ENCODE measurements at places on chromosomes 7 and 10. TPM values are rescaled to one million over a fixed set of nuclear protein-coding genes. Genes with fewer than 3 reads are reported as not detected.

DNA sequence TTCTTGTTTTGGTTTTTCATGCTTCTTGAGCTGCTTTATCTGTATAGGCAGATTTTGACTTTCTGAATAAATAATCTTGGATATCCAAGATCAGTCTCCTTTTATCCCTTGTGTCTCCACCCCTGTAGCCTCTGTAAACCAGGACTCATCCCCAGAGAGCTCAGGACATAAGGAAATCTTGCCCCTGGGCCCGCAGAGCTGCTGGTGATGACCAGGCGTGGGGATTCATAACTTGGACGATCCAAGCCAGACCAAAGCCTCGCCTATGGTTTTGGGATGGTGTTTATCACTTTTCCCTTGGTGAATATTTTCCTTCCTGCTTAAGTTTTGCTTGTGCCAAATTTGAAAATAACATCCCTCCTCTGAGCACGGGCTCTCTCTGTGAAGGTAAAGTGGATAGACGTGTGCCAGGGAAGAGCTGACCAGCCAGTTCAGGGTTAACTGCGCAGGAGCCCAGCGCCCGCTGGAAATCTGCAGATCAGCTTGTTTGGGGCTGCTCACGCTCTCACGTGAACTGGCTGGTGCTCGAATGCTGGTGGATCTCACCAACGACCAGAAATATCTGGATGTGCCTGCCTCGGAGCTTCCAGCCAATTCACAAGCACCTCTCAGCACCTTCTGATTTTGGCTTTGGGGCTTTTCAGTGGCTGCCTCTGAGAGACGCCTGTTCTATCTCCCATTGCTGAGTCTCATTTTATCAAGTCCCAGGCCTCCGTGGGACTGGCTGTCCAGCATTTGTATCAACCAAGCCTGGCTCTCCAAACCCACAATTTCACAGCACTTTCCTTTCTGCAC is 132.1 kb upstream of the BTBD16 start:
- DNase-seq, result no peak

DNA sequence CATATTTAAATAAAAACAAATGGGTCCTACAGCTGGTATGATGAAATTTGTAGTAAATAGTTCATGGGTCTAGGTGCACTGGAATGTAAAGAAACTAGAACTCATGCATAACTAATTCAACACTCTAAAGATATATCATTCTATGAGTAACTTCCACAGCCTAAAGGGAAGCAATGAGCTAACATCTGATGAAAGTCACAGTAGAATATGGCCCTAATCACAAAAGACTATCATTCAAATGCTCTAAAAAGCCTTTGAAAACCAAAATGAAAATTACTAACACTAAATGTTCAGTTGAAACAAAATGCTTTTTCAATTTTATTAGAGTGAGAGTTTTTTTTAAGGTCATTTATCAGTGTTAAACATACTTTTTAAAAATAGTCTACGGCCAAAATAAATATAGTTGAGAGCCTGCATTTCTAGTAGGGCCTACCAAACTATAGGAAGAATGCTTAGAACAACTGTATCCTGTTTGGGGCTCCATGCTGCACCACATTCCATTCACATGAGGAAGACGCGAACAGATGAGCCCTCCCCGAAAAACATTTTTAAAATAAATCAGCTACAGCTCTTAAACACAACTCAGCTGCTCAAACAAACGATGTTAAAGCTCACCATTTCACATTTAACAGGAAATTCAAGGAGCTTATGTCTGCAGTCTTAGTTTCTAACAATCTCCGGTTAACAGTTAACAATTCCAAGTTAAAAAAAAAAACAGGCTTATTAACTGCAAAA is 134.5 kb downstream of the NRBF2 start:
- DNase-seq, result no peak

- DNase-seq, result no peak
Measured at GRCh38 chr7:98196706-98197605, 14.3 kb upstream of the BHLHA15 start.

GRCh38 chr7:38679419-38679818 is 48.2 kb upstream of the AMPH start:
- DNase-seq, result no peak

GRCh38 chr7:151432658-151433521 is 7.1 kb downstream of the CRYGN start:
- DNase-seq, result no peak

- no peak for DNase-seq
Measured at GRCh38 chr7:20306180-20306946, 24.3 kb upstream of the ITGB8 start.

DNA sequence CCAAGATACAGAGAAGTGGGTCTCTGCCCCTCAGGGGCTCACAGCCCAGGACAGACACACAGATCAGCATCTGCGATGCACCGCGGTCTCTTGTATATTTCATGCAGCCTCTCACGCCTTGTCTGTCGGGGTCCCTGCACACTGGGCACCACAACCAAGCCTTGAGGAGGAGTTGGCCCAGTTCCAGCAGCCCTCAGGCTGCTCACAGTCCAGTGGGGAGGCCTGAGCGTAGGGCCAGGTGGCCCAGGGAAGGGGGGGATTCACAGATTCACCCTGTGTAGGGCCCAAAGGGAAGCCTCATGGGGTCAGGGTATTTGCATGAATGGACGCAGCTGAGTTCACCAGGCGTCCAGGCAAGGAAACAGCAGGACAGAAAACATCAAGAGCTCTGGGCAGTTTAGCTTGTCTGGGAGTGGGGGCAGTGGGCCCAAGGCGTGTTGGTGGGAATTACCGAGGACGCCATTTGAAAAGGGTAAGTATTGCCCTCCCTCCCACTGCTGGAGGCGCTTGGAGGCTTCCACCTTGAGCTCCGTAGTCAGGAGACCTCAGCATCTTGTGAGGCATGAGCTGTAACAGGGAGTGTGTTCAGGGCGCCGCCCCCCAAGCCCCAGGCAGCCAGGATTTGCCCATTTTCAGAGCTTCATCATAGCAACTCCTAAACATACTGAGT is 129.1 kb upstream of the CHST15 start:
- DNase-seq, result no peak

DNA sequence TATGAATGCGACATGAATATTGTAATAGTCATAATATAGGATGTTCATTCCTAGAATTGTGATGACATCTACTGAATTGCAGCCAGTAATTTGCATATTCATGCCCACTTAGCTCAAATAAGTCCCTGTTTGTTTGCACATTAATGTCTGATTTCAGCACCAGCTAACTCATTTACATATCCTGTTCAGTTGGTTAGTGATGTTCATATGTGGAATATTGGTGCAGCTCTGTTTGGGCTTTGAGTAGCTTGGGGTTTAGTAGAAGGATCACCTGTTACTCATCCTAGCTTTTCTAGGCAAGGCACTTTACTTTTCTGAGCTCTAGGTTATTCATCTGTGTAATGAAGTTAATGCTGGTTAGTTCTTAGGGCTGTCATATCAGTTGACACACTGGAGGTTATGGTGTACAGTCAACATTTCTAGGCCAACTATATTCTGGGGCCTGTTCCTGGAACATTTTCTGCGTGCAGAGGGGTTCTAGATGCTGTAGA is 238.4 kb downstream of the EXOC4 start:
- no peak for DNase-seq

- no peak for DNase-seq
Measured at GRCh38 chr10:34491678-34492077, 323.4 kb downstream of the PARD3 start.

- DNase-seq, result no peak
Measured at GRCh38 chr7:90669492-90669891, 73.4 kb downstream of the CDK14 start.

GRCh38 chr7:140678816-140679130 is 6.0 kb downstream of the ADCK2 start:
- DNase-seq, result no peak

DNA sequence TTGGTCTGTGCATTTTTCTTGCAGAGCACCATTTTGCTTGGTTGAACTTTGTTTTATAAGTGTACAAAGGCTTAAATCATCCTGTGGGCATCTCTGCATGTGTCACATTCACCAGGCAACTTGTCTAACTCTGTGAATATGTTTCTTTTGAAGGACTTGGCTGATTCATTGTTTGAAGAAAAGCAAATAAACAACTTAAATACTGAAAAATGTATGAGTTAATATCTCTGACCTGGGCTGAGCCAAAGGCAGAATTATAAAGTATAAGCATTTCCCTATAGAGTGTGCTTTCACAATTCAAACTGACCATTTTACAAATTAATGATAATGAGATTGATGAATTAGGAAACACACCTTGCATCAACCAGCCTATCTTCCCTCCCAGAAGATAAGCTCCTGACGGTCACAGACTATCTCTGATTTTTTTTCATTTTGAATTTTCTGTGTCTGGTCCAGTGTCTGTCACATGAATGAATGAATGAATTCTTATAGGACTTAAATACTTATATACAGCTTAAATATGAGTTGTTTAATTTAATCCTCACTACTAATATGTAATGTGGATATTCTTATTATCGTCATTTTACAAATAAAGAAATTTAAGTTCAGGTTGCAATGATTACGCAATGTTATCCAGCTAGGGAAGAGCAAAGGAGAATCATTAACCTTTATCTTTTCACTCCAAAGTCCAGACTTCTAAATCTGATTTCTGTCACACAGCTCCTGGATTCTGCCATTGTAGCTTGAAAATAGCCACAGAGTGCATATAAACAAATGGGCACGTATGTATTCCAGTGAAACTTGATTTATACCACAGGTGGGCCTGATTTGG is 182.0 kb upstream of the PHYHIPL start:
- no peak for DNase-seq

DNA sequence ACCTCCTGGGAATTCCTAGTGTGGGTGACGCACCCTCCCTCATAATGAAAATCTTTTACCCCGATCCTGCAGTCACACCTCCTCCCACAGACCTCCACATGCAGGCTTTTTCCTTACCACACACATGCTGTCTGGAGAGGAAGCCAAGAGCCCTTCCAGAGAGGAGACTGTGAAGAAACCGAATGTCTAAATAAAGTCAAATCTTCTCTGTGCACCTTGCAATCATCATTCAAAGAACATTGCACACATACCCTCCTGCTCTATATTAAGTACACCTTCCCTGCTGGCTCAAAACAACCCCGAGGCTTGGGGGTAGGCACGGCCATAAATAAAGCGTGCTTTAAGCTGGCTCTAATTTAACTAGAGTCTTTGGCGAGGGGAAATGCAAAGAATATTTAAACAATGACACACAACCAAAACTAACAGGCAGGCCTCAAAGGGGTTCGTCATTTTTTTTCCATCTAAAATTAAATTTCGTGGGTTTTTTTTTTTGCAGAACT is 34.9 kb downstream of the CALML3 start:
- DNase-seq, result no peak

GRCh38 chr10:123706236-123706635 is 40.1 kb downstream of the GPR26 start:
- DNase-seq, result no peak

DNA sequence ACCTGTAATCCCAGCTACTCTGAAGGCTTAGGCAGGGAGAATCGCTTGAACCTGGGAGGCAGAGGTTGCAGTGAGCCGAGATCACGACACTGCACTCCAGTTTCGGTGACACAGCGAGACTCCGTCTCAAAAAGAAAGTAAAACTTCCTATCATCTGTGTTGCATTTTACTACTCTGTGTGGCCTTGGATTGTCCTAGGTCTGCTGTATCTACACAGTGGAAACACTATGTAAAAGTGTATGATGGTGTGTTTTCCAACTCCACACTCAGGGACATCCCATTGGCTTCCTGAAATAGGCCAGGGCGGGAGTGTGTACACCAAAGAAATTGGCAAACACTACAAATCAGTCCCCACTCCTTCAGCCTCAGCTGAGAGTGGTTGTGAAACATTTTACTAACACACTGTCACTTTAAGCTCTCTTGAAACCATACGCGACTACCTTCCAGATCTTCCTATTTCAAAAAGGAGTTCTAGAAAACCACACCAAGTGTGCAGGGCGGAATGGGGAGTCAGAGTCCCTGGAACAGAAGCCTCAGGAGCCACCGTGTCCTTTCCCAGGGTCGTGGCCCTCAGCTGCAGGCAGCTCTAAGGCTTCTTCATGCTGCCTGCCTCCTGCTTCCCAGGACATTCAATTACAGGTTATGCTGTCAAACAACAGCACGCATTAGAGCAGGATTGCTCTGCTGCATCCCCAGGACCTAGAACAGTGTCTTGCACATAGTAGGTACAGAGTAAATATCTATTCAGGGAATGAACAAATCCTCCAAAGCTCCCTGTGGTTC is 275.4 kb downstream of the PARD3 start:
- DNase-seq, result no peak

GRCh38 chr10:110843031-110843430 is 28.7 kb upstream of the PDCD4 start:
- no peak for DNase-seq

DNA sequence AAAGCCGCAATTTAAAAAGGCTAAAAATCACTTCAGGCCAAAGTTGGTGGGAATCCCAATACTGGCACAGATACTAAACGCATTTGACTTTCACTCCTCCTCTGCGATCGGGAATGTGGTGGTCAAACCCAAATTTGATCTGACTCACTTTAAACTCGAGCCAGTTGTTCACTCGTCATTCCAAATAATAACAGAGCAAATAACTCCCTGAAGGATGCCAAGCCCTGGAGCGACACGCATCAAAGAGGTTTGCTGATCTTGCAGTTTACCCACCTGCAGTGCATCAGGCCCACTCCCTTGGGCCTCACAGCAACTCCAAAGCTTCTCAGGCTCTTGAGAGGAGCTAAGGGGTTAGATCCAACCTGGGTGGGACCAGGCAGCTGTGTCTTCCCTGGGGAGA is 12.2 kb downstream of the PTN start:
- no peak for DNase-seq

Gene KCNH2
- not detected for total RNA-seq

Gene ZMIZ2
- total RNA-seq, result 23.4 TPM

Gene TAS2R3
- total RNA-seq, result not detected

Gene MYO1G
- 13.8 TPM for total RNA-seq

Gene PSPH
- total RNA-seq, result 5.1 TPM

Gene HOXA13
- total RNA-seq, result not detected

Gene SLC35B4
- total RNA-seq, result 12.6 TPM

Gene ALKBH4
- total RNA-seq, result 29.6 TPM

Gene HYAL4
- not detected for total RNA-seq

Gene TRIM56
- total RNA-seq, result 32.1 TPM

Gene LRRTM3
- total RNA-seq, result not detected

Gene DNAJC1
- 156 TPM for total RNA-seq

Gene CFAP43
- total RNA-seq, result 0.85 TPM

Gene RGR
- total RNA-seq, result not detected

Gene OR2A12
- not detected for total RNA-seq

Gene SLC25A13
- total RNA-seq, result 18.5 TPM

Data from thoracic aorta (tissue), 2 donors.